ENCODE measurements at places on chromosomes 1 and 21. TPM values are rescaled to one million over a fixed set of nuclear protein-coding genes. Genes with fewer than 3 reads are reported as not detected.

AKNAD1 gene
- total RNA-seq = not detected

MIXL1 gene
- not detected for total RNA-seq

S100A8 gene
- total RNA-seq = not detected

LAMTOR2 gene
- 88.7 TPM for total RNA-seq

FCER1A gene
- not detected for total RNA-seq

TMEM82 gene
- total RNA-seq = not detected

SPATA1 gene
- total RNA-seq = not detected

ORC1 gene
- 13.1 TPM for total RNA-seq

IRF6 gene
- total RNA-seq = 0.59 TPM

All from bronchus fibroblast of lung (primary cell).